Stimulated activated CD4-positive, alpha-beta T cell treated with anti-CD3 and anti-CD28 coated beads, Interleukin-15, amount 100 ng/mL, for 1 hour (primary cell): ENCODE measurements at places on chromosomes 4 and X.

DNA sequence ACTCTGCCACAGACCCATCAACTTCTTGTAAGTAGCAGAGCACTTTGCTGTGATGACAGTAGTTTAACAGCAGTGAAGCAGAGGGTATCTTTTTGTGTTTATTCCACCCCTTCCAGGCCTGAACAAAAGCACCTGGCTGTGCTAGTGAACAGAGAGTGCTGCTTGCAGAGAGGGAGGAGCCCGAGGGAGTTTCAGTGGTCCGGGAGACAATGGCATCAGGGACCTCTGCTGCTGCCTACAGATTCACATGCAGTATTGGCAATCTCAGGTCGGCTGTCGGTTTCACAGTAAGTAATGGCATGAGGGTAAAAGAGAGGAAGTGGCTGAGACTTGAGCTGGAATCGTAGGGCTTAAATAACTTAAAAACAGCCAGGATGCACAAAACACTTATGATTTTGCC, 755.8 kb downstream of the RPA4 start:
- no peak for DNase-seq

- no peak for DNase-seq
Observed at GRCh38 chr4:24214796-24215195, 324.9 kb upstream of the PPARGC1A start.

- DNase-seq = no peak
Observed at GRCh38 chrX:431492-432111, 44.9 kb upstream of the PPP2R3B start.

GRCh38 chr4:40747207-40747835, 2.4 kb upstream of the NSUN7 start:
- DNase-seq = no peak

- no peak for DNase-seq
Observed at GRCh38 chr4:173091958-173092357, 76.7 kb upstream of the GALNT7 start.

DNA sequence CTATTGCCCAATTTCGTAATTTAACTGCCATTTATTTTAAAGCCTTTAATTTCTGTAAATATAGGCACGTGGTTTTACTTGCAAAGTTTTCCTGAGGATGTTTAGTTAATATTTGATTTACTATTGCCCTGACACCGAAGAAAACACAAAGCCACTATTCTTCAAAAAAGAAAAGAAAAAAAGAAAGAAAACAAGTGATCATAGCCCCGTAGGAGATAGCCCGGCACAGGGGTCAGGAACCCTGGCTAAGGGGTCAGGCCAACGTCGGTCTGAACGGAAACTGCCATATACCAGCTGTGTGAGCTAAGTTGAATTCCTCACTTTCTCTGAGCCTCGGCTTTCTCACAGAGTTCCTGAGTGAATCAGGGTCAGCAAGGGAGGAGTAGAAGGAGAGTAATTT, 17.7 kb upstream of the LAMP2 start:
- DNase-seq = no peak

DNA sequence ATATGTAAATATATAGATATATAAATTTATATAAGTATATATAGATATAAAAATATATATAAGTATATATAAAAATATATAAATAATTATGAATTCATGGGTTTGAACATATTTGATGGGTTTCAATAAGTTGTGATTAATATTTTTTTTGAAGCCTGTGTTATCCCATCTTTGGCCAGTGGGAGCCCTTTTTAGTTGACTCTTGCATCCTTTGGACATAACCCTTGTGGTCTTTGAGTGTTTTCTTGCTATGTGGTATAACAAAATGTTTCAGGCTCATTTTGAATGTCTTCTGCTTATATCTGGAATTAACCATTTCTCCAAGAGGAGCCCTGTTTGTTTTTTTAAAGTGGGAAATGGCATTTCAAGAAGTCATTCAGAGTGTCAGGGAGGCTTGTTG, 15.2 kb downstream of the SNX25 start:
- no peak for DNase-seq

DNA sequence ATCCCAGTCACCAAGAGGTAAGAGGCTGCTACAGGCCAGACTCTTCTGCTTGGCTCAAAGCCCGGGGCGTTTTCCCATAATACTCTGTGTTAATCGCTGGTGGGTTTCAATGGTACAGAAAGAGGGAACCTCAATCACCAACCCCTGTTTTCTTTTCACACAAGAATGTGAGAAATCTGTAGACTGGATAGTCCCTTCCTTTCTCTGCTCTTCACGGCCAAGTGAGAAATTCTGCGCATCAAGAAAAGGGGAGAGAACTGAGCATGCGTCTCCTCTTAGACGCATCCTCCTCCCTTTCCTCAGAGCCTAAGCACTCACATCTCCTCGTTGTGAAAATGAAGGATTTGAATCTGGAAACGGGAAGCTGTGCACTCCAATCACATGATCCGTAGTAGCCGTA, 64.7 kb downstream of the CLNK start:
- no peak for DNase-seq

DNA sequence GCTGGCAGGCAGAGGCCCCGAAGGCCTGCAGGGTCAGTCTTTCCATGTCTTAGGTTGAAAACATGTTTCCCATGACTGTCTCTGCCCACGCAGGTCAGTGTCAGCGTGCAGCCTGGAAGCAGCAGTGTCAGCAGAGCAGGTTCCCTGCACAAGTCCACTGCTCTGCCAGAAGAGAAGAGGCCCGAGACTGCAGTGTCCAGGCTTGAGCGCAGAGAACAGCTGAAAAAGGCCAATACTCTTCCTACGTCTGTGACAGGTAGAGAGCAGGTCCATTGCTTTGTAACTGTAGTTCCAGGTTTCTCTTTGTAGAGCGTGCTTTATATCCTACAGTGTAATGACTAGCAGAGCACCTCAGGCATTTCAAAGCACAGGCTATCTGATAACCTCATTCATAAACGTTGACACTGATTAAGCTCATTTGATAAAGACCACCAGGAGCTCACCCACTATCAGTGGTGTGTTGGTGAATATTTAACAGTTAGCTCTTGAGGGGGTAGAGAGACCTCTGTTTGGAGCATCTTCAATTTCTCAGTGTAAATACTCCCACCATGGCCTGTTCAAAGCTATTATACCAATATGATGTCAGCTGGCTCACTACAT, 63.2 kb downstream of the AASDH start:
- DNase-seq = no peak
